ENCODE measurements at places on chromosomes 6 and 20.

DNA sequence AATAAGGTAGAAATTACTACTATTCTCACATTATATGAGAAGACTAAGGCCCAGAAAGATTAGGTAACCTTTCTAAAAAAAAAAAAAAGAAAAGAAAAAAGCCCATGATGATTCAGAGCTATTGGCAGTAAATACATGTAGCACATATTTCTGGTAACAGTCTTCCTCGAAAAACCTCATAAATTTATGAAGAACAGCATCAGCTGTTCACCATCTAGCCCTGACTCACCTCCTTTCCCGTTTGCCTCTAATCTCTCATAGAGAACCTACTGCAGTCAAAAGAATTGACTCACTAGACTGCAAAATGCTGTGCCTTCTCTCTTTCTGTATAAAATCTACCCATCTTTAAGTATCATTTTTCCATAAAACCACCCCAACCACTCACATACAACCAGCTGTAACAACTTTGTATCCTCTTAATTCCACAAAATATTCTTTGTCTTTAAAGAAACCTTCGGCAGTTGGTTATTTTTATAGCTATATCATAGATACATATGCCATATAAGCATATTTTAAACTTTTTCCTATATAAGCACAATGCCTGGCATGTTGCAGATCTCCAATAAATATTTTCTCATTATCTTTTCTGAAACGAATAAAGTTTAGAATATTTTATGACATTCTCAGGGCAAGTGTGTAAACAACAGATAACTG, 152.7 kb upstream of the ENPP5 start:
- DNase-seq, result no peak

- no peak for DNase-seq
These were observed 472.3 kb upstream of the EYS start for GRCh38 chr6:66179361-66179760.

GRCh38 chr20:1033751-1034414, 31.8 kb upstream of the RSPO4 start:
- no peak for DNase-seq

- no peak for DNase-seq
These were observed 301 bp downstream of the PPP1R3D start for GRCh38 chr20:59939879-59940128.

DNA sequence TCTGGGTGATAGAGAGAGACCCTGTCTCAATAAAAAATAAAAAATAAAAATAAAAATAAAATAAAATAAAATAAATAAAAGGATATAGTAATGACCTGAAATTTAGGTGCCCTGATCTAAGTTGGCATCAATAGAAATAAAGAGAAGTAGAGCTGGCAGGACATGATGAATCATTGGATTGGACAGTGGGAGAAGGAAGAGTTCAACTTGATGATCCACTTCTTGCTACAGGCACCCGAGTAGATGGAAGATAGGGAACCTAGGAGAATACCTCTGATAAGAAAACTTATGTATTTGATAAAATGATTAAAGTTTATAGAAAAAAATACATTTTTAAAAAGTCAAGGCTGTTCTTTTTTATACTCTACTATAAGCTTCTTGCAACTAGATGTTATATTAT, 79.0 kb downstream of the ADTRP start:
- DNase-seq, result no peak

GRCh38 chr6:43622541-43622940, 6.5 kb downstream of the GTPBP2 start:
- DNase-seq, result no peak

DNA sequence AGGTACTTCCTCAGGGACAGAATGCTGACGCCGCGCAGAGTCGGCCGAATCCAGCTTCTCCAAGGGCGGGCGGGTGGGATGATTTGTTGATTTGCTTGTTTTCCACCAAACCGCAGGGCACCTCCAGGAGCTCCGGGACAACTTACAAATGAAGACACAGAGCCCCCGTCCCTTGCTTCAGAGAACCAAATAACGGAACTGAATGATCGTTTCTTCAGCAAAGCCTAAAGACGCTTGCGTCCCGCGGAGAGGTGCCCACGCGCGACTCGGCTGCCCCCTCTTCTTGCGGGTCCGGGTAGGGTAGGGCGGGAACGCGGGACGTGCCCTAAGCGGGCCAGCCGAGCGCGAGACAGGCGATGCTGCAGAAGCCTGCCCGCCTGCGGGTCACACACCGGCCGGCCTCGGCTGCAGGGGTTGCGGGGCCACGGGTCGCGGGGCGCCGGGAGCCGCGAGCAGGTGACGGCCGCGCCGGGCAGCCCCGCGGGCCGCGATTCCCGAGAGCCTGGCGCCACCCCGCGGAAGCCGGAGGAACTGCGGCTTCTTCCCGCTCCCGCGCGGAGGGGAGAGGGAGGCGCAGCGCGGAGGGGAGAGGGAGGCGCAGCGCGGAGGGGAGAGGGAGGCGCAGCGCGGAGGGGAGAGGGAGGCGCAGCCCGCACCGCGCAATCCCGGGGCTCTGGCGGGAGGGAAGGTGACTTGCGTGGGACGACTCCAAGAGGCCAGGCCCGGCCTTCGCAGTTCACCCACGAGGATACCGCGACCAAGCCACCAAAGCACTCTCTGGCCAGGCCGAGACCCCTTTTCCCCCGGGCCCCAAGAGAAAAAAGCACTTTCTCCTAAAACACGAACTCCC, 7.7 kb upstream of the FOXF2 start:
- peak; percentile 9 for DNase-seq

GRCh38 chr20:48717095-48717672, 110.6 kb downstream of the PREX1 start:
- no peak for DNase-seq

DNA sequence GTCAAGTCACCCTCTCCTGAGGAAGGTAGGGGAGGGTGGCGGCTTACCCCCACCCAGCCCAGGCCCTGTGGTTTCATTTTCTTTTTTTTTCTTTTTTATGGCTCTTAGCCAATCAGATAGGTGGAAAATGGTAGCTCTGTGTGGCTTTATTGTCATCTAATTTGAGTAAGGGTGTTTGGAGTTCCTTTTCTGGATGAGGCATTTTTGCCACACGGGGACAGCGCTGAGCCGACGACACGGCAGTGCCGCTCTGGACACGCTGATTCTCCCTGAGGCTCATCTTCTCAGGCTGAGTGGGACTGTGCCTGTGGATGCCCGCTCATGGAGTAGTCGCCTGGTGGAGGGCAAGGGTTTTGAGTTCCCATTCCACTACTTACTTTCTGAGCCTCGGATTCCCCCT, 37.6 kb upstream of the ANGPT4 start:
- no peak for DNase-seq

GRCh38 chr6:626236-626635, 30.7 kb downstream of the HUS1B start:
- DNase-seq, result no peak

- no peak for DNase-seq
These were observed 79.5 kb upstream of the BTBD3 start for GRCh38 chr20:11838076-11838636.

DNA sequence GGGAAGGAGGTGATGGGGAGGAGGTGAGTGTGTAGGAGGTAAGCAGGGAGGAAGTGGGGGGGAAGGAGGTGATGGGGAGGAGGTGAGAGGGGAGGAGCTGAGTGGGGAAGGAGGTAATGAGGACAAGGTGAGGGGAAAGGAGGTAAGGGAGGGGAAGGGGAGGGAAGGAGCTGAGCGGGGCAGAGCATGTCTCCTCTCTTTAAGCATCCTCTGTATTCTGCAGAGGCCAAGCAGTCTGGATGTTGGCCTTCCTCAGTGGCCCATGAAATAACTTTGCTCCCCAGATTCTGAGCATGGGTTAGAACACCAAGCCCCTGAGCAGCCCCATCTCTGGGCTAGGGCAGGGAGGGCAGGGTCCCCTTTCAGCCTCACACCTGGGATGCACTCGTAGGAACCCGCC, 84.6 kb downstream of the EDN3 start:
- DNase-seq, result no peak

DNA sequence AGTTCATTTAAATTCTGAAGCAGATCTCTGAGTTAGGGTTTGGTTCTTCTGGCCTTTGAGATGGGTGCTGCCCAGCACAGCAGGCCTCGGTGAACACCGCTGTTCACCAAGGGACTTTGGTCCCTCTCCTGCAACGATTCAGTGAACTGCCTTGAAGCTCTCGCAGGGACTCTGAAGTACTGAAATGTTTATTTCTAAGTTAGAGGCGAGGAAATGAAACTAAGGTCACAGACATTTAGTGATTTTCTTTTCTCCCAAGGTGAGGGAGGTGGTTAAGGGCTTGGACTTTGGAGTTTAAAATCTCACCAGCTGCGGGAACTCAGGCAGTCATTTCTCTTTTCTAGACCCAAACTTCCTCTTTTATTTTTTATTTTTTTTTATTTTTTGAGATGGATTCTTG, 26.2 kb downstream of the E2F3 start:
- DNase-seq, result no peak

DNA sequence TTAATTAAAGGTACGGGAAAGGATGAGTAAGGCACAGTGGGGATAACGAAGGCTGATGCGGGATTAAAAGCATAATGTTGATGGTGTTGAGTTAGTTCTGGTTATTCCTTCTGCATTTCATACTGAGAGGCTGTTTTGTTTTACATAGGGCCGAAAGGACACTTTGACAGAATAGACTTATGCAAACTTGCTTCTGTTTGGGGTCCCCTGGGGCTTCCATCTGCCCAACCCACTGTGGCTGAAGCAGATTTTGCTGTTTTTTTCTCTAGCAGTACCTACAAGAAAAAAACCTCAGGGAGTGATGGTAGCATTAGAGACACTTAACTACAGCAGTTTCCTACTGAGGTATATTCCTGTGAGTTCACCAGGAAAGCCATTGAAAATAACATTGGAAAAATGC, 136.1 kb upstream of the SUPT3H start:
- no peak for DNase-seq

GRCh38 chr20:8557711-8558110, 425.6 kb downstream of the PLCB1 start:
- no peak for DNase-seq

- DNase-seq, result no peak
These were observed 2.3 kb upstream of the TXLNB start for GRCh38 chr6:139294090-139294489.

DNA sequence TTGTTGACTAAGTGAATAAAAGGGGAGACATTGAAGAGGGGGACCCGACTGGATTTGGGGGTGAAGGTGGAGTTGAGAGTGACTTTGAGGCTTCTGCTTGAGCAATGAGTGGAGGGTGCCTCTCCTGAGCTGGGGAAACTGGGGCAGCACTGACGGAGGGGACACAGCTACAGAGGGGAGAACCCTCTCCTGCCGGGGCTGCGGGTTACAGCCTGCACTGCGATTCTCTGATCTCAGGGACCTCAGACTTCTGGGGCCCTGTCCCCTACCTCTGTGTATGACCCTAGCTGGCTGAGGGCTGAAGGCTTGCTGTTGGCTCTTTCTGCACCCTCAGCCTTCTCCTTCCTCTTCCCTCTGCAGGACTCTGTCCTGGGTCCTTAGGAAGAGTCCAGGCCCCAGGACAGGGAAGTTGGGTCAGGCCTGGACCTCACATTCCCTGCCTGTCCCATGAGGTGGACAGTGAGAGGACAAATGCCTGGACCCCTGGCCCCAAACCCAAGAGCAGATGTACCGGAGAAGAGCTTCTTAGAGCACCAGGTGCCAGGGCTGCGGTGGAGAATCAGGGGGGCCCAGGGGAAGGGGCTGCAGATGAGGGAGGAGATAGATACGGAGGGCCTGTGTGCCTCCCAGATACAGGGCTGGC, 13.7 kb upstream of the FAM110A start:
- no peak for DNase-seq

DNA sequence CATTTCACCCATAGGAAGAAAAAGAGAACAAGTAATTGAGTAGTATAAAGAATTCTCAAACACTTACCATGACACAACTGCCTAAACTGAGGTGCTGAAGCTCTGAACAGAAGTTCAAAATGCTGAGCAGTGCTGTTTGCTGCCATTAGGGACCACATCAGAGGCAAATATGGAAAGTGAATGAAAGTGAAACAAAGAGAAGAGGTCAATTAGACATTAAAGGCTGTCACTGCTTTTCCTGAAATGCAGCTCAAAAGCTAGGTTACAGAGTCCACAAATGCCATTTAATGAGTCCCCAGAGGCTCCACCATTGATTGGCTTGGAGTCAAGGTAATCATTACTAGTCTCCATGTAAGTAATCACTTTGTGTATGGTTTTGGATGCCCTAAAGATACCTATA, 46.1 kb downstream of the POU3F2 start:
- no peak for DNase-seq

GRCh38 chr6:6973721-6974120, 134.0 kb upstream of the RREB1 start:
- no peak for DNase-seq

- no peak for DNase-seq
These were observed 227.7 kb upstream of the TSHZ2 start for GRCh38 chr20:52744441-52744840.

DNA sequence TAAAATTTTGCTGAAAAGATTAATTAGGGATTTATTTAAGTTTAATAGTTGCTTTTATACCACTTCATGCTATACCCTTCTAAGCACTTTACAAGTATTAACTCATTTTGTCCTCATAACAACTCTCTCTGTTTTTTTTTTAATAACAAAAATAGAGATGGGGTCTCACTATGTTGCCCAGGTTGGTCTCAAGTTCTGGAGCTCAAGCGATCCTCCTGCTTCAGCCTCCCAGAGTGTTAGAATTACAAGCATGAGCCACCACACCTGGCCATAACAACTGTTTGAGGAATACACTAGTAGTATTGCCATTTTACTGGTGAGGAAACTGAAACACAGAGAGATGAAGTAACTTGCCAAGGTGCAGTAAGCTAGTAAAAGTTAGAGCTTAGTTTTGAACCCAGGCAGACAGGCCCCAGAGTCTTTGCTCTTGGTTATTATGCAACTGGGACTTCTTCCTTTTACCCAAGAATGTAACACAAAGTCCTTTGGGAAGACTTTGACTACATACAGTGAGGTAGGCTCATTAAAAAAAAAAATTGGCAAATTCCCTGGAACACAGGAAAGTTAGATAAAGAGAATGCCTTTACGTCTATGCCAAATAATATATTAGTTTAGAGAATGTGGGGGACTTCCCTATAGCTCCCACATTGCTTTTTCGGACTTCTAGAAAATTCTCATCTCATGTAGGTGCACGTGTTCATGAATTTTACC, 11.4 kb downstream of the ANKS1A start:
- DNase-seq, result no peak

DNA sequence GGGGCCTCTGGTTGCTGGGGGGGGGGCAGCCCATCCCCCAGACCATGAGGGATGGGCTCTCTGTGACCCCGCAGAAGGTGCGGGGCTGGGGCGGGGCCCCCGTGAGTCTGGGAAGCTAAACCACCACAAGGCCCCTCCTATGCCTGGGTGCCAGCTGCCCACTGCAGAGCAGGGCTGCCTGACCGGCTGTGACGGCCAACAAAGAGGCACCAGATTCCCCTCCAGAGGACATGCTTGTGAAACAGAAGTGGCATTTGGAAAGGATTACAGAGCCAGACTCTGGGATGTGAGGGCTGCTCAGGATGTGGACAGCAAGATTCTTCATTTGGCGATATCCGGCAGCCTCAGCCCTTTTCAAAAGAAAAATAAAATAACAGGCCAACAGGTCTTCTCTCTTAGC, 16.5 kb upstream of the NTSR1 start:
- no peak for DNase-seq

DNA sequence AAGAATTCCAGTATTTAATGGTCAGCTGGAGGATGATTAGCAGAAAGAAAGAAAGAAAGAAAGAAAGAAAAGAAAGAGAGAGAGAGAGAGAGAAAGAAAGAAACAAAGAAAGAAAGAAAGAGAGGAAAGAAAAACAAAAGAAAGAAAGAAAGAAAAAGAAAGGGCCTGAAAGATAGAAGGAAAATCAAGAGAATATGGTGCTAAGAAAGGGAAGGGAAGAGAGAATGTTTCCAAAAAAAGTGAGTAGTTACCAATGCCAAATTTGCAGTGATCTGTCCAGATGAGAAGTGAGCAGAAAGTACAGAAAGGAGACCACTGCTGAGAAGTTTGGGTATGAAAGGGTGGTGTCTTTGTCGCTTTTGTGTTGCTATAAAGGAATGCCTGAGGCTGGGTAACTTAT, 26.6 kb downstream of the SLC17A4 start:
- DNase-seq, result no peak

Data from activated CD8-positive, alpha-beta memory T cell treated with anti-CD3 and anti-CD28 coated beads for 4 hours (primary cell).